CD4-positive, alpha-beta T cell treated with Interleukin-12 subunit alpha and Interleukin-12 subunit beta, for 1 hour (primary cell): ENCODE measurements at places on chromosomes 2 and 18.

DNA sequence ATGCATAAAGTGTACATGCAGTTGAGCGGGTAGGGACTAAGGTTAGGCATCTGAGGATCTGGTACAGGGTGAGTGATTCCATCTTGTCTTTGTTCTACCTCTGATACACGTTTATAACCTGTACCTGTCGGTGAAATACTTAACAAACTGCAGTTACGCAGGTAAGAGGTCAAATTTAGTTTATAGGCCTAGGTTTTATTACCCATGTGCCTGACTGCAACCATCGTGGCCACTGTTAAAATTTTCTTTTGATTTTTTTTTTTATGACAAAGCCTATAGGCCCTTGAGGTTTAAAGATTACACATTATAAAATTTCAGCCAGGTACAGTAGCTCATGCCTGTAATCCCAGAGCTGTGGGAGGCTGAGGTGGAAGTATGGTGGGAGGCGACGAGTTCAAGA is 15.4 kb upstream of the HNMT start:
- no peak for DNase-seq

- no peak for DNase-seq
Measured at GRCh38 chr2:229869226-229869625, 52.6 kb downstream of the TRIP12 start.

- no peak for DNase-seq
Measured at GRCh38 chr2:130310881-130311280, 31.8 kb upstream of the IMP4 start.

DNA sequence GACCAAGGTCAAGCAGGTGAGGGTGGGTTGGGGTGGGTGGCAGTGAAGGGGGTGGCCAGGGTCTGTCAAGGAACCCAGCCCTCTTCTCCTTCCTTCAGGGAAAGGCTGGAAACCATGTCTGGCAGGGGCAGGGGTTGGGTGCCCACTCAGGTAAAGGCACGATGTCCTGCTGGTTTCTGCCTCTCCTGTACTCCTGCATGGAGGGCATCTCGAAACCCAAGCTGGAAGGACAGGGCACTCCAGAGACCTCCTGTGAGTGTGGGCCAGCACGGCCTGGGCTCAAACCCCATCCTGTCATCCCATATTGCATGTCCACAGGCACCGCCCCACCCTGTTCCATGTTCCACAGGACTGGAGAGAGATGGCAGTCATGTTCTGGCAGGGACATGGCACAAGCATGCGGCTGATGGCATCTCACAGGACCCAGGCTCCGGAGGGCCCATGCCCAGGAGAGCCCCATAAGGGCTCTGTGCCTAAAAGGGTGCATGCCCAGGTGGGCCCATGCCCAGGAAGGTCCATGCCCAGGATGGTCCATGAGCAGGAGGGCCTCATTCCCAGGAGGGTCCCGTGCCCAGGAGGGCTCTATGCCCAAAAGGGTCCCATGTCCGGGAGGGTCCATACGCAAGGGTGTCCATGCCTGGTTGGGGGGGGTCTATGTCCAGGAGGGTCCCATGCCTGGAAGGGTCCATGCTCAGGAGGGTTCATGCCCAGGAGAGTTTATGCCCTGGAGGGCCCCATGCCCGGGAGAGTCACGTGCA is 6.4 kb downstream of the GPR35 start:
- DNase-seq, result no peak

GRCh38 chr2:235833971-235834620 is 334.1 kb downstream of the GBX2 start:
- DNase-seq, result no peak
